ENCODE measurements at places on chromosomes 2 and 18.

DNA sequence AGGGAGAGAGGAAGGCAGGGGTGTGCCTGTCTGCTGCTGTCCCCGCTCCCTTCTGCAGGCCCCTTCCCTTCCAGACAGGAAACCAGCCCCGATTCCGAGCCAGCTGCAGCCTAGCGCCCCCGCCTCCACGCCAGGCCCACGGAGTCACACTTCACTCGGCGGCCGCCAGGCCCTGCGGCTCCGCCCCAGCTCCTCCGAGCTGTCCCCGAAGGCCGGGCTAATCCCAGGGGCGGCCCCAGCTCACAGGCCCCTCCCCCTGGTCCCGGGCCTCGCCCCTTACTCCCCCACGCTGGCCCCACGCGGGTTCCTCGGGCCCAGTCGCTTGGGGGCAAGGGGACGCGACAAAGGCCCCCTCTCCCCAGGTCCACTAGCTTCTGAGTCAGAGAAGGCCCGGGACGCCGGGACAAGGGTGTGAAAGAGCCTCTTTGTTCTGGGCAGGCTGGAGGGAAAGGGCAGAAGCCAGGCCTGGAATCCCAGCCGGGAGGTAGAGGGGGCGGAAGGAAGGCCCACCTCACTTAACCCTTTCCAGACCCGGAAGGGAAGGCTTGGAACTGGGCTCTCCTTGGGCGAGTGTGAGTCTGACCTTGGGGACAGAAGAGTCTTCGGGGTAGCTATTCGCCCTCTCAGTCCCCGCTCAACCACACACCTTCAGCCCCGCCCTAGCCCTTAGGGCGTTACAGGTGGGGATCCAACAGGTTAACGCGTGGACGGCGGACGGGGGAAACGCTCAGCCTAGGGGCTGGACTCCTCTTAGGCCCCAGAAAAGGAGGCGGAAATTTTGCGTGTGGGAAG, 1.2 kb downstream of the RTKN start:
- no peak for DNase-seq

GRCh38 chr2:88227446-88227845, 57.3 kb downstream of the THNSL2 start:
- no peak for DNase-seq

- no peak for DNase-seq
Observed at GRCh38 chr2:29456429-29456828, 341.2 kb downstream of the CLIP4 start.

DNA sequence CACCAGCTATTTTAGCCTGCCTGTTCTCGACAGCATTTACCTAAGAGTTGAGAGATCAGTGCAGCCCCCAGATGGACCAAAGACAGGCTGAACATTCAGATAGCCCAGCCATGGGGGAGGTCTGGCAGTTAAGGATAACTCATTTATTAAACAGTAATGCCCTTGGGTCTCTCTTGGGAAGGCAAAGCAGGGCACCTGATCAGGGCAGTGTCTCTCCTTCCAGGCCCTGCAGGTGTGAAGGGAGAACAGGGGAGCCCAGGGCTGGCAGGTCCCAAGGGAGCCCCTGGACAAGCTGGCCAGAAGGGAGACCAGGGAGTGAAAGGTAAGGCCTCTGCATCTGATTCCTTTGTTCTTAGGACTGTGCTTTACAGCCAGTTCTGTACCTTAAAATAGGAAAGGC, 49.6 kb downstream of the MARCO start:
- no peak for DNase-seq

DNA sequence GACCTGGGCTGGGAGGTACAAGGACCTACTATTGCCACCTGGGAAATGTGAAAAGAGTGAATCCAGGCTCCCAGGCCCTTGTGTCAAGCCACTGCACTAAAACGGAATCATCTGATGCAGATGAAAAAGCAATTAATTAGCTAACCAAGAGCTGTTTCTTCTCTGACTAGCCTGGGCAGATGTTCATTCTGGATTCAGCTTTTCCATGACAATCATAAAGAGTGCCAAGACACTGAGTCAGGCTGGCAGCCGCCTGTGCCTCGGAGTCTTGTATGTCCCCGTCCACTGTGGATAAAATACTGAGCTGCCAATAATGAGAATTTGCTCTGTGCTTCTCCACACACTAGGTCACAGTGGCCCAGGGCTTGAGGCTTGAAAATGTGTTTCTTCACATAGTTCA, 21.7 kb upstream of the LCLAT1 start:
- DNase-seq: no peak

DNA sequence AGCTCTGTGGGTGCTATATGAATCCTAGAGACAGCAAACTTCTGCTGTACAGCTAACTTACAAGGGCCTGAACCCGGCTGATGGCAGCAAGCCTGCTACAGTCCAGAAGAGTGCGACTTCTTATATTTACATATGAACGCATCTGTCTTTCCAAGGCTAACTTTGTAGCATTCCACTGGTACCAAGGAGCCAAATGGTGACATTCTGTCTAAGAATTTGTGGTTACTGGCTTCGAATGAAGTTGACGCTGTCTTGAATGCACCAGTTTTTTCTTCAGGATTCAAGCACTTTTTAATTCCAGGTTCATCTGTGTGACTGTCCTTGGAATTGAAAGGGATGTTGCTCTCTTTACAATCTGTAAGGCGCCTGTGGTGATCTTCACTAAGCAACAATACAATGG, 42.4 kb downstream of the THUMPD2 start:
- DNase-seq: no peak

GRCh38 chr18:11310476-11311086, 161.2 kb upstream of the PIEZO2 start:
- peak; percentile 20 for DNase-seq

- DNase-seq: no peak
Observed at GRCh38 chr2:225031599-225031998, 10.7 kb downstream of the DOCK10 start.

GRCh38 chr2:15038366-15039364, 406.1 kb downstream of the LRATD1 start:
- DNase-seq: no peak

DNA sequence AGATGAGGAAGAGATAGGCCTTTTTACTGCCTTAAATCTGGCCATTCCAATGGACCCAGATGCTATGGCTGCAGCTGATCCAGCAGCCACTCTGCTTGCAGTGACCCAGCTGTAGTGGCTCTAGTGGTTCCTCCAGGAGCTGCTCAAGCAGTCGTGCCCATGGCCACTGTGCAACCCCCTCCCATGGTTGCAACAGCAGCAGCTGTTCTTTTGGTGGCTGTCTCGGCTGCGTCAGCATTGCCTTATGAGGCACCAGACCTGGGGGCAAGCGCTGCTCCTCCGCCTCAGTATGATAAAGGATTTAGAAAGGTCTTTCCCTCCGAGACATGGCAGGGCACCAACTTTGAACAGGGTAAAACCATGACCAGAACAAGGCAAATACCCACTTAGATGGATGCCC, 384.9 kb upstream of the DCC start:
- no peak for DNase-seq

GRCh38 chr18:25061395-25061794, 290.6 kb downstream of the ZNF521 start:
- no peak for DNase-seq

DNA sequence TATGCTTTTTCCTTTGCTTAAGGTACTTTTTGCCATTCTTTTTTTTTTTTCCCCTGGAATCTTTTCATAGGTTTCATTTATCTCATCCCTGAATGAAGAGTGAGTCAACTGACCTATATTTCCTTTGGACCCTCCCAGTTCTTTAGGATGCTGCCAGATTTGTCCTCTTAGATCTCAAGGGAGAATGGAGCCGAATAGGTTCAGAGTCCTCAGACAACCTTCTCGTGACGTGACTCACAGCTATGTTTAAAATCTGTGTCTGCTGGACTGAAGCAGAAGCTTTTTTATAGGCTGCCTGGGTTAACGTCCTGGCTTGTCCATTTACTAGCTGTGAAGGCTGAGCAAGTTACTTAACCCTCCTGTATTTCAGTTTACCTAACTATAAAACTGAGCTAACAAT, 358.6 kb downstream of the DLGAP1 start:
- DNase-seq: no peak

DNA sequence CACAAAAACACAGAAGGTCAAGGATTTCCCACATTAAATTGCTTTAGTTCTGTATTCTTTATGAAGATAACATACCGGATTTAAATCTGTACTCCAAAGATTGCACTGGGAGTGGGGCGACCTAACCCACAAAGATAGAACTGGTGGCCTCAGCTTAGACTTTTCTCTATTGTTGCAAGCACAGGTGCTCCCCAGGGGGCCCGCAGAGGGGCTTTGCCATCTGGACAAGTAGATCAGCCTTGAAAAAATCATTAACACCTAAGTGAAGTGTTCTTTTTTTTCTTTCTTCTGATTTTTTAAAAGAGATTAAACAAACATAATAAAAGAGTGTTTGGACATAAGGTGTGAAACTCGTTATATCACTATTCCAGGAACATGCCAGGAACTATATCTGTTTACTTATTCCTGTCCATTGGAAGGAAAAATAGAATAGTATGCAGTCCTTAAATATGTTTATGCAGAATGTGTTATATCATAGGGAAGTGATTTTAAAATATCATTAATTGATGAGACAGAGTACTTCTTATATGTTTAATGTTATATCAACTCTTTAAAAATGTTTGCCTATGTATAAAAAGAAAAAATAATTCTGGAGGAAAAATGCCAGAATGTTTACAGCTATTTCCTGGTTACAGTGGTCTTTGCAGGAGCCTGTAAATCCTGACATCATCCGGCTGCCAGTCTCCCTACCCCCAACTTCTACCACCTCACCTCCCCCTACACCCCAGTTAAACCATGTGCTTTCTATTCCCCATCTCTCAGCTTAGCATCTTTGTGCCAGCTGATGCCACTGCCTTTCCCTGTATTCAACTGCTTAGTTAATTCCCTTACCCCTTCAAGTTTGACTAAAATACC, 679.2 kb downstream of the CNTNAP5 start:
- DNase-seq: no peak

- no peak for DNase-seq
Observed at GRCh38 chr2:59724746-59725145, 828.7 kb downstream of the BCL11A start.

GRCh38 chr2:13480057-13480456, 763.3 kb downstream of the TRIB2 start:
- no peak for DNase-seq

GRCh38 chr2:69109255-69109654, 96.3 kb downstream of the ANTXR1 start:
- no peak for DNase-seq

DNA sequence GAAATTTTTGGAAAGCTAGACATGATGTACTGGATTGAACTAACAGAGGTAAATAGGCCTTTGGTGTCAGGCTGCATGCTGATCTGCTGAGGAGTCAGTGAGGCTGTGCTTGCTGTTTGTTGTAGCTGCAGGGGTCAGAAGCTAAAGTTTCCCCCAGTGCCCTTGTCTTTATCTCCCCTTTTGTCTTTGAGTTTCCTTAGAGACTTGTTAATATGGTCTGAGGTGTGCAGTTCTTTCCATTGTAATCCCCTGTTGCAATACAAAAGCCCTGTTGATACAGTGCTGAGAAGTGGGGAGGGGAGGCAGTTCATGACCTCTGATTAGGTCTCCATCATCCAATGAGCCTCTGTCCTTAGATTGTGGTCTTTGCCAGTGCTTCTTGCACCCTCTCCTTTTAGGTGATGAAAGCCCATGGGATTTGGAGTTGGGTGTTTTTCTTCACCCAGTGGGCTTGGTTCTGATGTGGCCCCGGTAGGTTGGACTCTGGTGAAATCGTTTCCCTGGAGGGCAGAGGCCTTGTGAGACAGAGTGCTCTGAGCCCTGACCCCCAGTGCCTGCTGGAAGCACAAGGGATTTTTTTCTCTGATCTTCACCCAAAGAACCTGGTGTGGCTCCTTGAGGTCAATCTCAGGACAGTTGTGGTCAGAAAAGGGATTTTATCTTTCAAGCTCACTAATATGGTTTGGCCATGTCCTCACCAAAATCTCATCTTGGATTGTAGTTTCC, 163.1 kb downstream of the TMEM18 start:
- DNase-seq: no peak

DNA sequence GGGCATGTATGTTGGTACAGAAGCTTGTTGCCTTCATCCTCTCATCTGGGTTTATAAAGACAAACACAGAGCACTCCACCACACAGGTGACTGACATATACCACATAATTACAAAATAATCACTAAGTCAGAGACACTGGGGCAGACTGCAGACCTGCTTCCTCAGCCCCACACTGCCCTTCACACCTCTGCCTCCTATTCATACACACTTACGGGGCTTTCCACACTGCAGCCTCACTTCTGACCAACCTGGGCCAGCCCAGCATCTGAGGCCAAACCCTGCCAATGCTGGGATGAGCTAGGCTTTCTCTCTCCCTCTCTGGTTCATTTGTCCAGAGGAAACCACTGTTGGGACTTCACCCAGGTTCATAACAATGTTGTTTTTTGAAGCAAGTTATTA, 4.5 kb downstream of the EMX1 start:
- no peak for DNase-seq

GRCh38 chr2:230874456-230874855, 9.7 kb downstream of the ITM2C start:
- no peak for DNase-seq
